ENCODE measurements at places on chromosomes 4 and X.

- no peak for DNase-seq
These were observed 224.7 kb downstream of the CENPC start for GRCh38 chr4:67320645-67321044.

GRCh38 chrX:133660281-133660680 lies 245.0 kb upstream of the GPC4 start:
- DNase-seq: no peak

GRCh38 chr4:111450867-111451266 lies 694.4 kb upstream of the FAM241A start:
- no peak for DNase-seq

DNA sequence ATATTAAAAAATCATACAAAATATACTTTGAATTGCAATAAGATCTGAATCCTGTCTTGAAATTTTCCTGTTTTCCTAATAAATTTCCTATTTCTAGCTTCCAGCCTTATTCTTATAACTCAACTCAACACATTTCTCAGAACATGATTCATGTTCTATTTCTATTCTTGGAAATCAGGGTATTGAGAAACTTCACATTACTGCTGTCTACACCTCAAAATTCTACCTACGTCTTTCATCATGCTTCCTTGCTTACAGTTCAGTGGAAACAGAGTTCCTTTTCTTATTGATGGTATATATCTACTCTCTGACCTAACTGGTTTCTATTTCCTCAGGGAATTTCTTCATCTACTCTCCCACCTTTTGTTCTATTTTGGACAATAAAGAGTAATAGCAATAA lies 2139.0 kb downstream of the ARAP2 start:
- DNase-seq: no peak

DNA sequence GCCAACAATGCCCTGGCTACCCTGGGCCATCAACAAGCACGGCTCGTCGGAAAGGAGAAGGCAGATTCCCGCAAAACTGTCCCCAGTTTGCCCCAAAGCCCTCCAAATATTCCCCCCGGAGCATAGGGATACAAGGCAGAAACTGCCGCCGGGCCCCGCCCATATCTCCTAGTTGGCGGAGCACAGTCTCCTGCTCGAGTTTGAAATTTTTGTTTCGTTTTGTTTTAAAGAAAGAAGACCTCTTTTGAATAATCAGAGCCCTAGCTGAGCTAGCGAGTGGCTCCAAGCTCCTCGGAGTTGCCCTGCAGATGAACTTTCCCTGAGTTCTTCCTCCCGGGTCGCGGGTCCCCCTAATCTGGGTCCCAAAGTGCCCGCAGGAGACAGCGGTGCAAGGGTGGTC lies 138.1 kb upstream of the ZIC3 start:
- no peak for DNase-seq

- no peak for DNase-seq
These were observed 82.9 kb downstream of the PDLIM5 start for GRCh38 chr4:94534401-94535312.

GRCh38 chrX:38403834-38404233 lies 51.4 kb downstream of the OTC start:
- DNase-seq: no peak

GRCh38 chrX:48896611-48897011 lies 957 bp downstream of the TIMM17B start:
- peak; percentile 64 for DNase-seq

DNA sequence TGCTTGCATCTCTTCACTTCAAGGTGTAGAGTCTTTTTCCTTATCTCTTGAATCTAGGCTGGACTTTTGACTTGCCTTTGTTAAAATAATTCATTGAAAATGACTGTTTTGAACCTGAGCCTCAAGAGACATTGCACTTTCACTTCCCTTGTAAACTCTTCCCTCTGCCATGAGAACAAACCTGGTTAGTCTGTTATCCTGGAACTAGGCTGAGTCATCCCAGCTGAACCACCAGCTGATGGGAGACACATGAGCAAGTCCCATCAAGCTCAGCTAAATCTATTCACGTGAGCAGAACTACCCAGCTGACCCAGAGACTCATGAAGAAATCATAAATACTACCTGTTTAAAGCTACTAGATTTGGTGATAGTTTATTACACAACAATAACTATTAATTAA lies 202.3 kb upstream of the CENPE start:
- DNase-seq: no peak

GRCh38 chr4:243426-243825 lies 61.8 kb downstream of the ZNF732 start:
- DNase-seq: no peak

DNA sequence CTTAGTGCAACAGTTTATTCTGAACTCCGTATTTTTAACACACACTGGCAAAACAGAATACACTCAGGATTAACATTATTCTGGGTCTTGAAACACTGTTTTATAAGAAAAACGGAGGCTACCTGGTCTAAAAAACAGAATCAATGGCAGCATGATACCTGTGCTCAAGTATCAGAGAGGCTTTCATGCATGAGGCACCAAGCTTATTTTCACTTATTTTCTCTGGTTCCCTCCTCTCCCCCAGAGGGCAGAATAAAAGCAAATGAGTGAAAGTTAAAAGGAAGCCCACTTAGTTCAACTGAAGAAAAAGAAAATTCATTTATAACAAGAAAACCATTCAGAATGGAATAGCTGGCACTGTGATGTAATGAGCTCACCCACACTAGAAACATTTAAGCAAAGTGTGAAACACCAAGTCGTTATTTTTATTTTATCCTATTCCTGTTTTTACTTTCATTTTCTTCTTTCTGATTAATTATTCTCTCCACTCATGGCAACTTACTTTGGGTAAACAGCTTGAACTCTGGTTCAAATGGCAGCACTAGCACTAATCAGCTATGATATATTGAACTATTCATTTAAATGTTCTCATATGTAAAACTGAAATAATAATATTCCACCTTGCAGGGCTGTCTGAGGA lies 211.8 kb downstream of the PPP3CA start:
- DNase-seq: no peak

DNA sequence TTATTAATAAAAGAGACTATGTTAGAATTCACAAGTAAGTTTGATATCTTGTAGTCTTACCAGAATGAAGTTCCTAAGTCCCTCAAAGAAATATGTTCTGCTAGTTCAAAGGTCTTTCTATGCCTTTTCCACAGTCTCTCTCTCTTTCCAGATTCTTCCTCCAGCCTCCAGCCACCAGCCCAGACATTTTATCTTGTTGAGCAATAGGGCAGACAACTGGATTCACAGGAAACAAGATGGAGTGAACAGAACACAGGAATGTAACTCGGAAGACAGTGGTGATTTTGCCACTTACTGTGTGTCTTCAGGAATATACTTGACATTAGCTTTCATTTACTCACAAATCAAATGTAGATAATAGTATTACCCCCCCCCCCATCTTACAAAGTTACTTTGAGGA lies 17.1 kb upstream of the CPEB2 start:
- no peak for DNase-seq

- no peak for DNase-seq
These were observed 3.3 kb downstream of the RNF4 start for GRCh38 chr4:2472187-2472586.

GRCh38 chr4:109979920-109980717 lies 67.4 kb downstream of the EGF start:
- no peak for DNase-seq

DNA sequence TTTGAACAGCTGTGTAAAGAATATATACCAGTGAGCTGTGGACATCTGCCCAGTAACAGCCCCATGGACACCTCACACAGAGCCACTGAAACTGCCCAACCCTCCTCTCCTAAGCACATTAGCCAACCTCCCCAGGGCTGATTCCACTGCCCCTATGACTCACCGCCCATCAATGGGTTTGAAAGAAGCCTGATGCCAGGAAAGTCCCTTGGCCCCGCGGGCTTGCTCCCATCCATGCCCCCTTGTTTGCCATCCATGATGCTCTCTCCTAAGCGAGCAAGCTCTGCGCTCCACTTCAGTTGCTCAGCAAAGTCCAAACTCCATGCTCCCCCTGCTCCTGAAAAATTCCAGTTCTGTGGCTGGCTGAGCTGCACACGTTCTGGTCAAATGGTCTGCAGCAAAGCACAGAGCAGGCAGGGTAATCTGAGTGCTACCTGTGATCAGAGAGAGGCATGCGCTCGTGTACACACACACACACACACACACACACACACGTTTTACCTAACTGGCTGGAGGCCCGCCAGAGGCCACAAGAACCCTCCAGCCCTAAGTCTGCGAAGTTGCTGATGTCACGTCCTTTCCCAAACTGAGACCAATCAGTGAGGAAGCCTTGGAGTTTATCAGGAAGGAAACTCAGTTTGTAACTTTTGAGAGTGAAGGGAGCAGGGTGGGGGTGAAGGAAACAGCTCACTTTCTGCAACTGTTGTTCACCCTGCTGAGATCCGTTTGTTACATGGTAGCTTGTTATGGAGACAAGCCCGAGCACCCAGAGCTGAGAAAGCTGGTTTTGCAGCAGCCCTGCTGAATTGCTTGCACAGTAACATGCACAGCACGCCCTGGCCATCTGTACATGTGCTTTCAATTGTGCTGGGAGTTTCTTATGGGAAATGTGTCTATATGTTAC lies at the start of gene ASB9:
Gene ASB9 (minus strand): TSS at position 466 of the 904 bp plus-strand sequence. CDS start 209 bp downstream, at position 257.
- no peak for DNase-seq

GRCh38 chr4:174697896-174698295 lies 131.2 kb downstream of the GLRA3 start:
- DNase-seq: no peak

DNA sequence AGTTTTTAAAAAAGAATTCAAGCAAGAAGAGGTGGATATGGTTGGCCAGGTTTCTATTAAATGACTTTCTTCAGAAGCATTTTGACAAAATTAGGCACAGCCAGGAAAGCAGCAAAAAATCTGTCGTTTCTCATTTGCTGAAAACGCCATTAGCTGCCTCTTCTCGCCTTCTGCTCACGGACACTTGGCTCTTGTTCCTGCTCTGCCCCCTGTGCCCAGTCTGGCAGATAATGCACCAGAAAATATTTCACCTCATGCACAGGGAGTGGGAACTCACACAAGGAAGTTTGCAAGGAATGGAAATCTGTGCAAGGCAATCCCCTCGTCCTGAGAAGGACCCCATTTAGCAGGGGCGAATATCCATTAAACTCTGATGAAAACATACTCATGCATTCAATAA lies 260.0 kb downstream of the PACRGL start:
- DNase-seq: no peak

DNA sequence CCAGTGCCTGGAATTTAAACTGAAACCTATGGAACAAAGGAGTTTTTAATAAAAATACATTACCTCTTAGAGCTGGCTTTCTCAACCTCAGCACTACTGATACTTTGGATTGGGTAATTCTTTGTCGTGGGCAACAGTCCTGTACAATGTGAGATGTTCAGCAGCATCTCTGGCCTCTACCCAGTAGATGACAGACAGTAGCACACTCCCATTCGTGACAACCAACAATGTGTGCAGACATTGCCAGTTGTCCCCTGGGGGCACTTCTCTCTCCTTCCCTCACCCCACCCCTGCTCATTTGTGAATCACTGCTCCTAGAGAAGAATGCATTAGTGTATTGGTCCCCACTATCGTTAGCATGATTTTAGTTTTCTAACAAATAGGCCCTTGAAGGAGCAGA lies 16.2 kb downstream of the GPAT3 start:
- DNase-seq: no peak

- no peak for DNase-seq
These were observed 393.5 kb downstream of the GPM6A start for GRCh38 chr4:175418516-175418915.

DNA sequence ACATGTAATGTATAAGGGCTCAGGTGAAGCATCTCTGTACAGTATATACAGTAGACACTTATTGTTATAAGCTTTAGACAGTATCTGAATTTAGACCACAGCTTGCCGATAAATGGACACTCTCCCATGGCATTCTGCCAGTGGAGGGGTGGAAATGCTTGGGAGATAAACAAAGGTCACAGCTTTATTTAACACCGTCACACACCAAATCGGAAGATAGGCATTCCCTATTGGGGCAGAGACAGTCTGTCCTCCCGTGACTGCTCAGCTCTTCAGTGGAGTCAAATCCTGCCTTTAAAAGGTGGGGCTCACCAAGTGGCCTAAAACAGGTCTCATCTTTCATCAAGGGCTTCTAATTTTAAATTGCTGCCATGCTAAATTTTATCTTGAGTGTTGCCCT lies 178.8 kb downstream of the CAMK2D start:
- DNase-seq: no peak
